Stimulated activated CD4-positive, alpha-beta T cell treated with anti-CD3 and anti-CD28 coated beads, Interleukin-4, amount 100 ng/mL, for 4 hours (primary cell): ENCODE measurements at places on chromosomes 7 and 10.

DNA sequence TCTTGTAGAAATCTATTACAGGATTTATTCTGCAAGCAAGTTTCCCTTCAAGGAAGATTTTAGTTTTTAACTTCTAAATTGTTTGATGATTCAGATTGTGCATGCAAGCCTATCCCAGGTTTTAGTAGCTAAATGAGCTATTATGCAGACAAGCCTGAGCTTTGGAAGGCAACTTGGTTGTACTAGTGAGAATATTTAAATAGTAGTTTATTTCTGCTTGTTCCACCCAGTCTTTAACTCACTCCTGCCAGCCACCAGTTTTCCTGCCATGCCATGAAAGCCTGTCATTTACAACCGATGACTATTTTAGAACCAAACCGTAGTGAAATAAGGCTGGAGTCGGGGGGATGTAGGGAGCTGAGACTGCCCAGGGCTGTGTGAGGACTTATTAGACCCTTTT lies 324.6 kb upstream of the FZD1 start:
- no peak for DNase-seq

DNA sequence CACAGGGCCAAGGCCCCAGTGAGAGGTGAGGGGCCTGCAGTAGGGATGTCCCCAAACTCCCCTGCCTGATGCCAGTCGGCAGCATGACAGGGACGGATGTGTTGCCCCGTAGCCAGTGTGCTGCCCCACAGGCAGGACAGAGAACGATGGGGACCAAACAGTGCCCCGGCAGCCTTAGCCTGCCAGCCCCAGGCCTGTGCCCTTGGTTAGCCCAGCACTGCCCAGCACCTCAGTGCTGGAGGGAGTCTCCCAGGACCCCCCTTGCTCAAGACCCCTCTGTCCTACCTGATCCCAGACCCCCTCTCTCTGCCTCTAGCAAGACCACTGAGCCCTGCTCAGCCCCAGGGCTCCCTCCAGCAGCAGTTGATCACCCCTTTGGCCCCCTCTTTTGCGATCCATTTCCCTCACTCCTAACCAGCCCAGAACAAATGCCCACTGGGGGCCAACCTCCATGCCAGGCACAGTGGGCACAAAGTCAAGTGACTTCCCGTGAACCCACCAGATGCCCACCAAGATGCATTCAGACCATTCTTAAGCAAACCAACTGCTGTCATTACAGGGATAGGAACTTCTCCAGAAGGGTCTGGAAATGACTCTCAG lies 34.0 kb downstream of the OAT start:
- DNase-seq = no peak

- no peak for DNase-seq
These were observed 45.5 kb upstream of the MGMT start for GRCh38 chr10:129421399-129422010.

DNA sequence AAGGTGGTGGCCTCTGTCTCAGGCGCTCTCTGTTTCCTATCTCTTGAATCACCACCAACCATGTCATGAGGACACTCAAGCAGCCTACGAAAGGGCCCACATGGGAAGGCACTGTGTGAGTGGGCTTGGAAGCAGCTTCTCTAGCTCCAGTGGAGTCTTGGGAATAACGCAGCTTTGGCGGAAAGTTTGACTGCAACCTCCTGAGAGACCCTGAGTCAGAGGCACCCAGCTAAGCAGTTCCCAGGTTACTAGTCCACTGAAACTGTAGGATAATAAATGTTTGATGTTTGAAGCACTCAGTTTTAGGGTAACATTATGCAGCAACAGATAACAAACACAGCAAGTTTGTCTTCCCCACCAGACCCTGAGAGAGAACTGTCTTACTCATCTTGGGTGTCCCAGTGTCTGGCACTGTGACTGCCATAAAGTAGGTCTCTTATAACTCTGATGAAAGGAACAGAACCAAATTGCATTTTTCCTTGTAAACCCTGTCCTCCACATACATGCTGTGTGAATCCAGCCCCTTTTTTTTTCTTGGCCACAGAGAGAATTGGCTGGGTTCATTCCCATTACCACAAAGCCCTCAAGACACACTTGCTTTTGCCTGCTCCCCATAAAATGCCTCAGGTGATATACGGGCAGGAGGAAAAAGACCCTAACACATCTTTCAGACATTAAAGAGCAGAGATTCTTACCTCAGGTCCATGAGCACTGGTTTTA lies 185.5 kb downstream of the ZNF365 start:
- DNase-seq = no peak

DNA sequence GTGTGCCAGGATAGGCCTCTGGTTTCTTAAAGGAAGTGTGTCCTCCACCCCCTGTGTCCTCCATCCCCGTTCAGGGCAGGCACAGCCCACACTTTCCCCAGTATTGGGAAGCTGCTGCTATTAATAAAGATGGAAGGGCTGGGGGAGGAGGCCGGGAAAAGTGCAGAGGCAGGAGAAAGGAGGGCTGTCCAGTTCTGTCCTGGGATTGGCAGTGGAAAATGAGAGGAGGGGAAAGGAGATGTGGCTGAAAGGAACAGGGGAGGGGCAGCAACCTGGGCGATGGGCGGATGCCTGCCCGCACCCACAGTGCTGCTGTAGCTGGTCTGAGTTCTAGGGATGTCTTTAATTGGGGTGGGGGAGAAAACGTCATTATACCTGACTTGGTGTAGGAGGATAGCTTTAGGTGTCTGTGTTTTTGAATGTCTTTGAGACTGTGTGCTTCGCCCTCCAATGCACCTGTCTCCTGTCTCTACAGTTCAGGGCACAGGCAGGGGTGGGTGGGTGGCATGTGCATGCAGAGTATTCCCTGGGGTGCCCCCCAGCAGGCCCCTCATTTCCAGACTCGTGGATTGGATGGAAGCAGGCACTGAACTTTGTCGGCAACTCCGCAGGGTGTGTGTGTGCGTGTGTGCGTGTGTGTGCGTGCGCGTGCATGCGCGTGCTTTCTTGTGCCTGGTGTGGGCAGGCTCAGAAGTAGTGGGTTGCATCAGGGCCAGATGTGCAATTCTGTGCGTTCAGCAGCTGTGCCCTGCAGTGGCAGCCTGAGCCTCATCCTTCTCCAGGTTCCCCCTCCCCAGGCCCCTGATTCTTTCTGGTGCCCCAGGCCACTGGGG lies 2.5 kb downstream of the TRIM8 start:
- DNase-seq = peak; percentile 26

DNA sequence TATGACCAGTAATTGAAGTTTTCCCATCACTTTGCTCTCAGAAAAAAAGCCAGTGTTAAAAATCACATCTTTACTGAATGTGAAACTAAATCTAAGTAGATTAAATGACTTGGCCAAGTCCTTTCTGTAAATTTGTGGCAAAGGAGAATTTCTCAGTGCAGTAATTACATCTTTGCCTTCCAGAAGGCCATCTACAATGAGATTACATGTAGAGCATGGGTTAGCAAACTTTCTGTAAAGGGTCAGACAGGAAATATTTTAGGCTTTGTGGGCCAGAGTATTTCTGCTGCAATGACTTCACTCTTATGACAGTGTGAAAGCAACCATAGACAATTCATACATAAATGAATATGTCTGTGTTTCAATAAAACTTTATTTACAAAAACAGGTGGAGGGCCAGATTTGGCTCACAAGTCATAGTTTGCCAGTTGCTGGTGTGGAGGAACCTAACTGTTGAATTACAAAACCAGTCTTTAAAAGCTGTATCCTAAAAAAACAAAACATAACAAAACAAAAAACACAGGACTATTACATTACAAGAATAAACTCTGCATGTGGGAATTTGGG lies 191.0 kb downstream of the TAX1BP1 start:
- no peak for DNase-seq

DNA sequence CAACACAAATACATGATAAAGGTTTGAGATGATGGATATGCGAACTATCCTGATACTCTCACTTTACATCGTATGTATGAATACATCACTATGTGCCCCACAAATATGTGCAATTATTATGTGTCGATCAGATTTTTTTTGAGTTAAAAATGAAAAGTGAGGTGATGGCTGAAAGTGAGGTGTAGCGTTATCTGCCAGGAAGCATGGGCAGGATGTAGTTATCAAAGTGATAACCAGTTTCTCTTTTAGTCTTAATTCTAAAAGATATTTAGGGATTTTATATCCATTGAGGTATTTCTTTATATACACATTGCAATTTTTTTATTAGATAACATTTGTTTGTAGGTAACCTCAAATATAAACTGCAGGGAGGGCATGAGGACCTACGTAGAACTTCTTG lies 15.6 kb upstream of the KLF6 start:
- DNase-seq = no peak

DNA sequence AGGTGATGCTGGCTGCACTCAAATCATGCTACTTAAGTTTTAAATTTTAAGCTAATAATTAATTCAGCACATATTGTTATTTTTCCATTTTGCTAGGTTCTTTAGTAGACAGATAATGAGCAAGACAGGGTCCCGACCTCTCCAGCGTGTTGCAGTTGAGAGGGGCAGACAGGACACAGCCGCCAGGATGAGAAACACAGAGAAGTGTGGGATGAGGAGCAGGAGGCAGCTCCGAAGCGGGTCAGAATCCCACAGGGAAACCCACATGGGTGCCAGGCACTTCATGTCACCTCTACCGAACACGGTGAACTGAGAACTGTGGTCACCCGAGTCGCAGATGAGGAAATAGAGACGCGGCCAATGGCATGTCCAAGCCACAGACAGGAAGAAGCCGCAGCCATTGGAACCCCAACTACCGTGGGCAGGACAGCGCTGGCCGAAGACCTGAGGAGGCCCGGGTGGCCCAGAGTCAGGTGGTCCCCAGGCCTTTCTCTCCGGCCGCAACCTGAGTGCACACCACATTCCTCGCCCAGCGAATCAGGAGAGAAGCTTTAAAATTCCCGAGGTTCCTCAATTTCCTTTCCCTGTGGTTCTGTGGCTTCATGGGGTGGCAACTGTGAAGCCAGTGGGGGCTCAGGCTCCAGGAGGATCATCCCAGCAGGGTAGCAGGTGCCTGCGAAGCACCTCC lies 213.0 kb downstream of the DNAJB6 start:
- no peak for DNase-seq

- no peak for DNase-seq
These were observed 17.9 kb downstream of the ADCYAP1R1 start for GRCh38 chr7:31069860-31070555.

- no peak for DNase-seq
These were observed 1314.2 kb upstream of the LRRTM3 start for GRCh38 chr10:65611592-65611991.

DNA sequence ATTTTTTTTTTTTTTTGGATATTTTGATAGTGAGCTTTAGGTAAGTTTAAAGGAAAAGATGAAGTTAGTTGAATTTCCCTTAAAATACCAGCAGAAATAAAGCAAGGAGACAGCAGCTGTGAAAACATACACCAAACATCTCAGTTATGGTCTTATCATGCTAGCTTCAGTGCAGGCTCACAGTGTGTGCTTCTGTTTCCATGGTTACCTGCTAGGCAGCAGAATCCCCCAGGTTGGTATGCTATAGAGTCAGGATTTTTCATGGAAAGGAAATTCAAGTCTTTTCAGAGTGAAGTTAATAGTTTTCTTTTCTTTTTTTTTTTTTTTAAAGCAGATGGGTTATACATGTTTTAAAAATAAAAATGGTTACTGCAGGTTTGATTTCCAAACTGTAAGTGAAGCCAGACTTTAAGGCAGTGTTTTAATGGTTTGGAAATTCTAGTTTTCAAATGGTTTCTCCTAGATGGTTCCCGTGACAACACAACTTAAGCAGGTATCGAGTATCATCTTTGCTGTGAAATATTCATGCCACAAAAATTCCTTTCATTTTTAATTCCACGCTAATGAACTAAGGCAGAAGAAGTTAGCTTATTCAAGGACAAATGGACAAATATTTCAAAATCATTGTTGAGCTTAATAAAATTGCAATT lies 230.9 kb downstream of the BICC1 start:
- no peak for DNase-seq

GRCh38 chr10:123965973-123966895 lies 74.6 kb upstream of the CPXM2 start:
- no peak for DNase-seq

GRCh38 chr10:80477813-80478212 lies 23.7 kb downstream of the TSPAN14 start:
- no peak for DNase-seq

GRCh38 chr7:142152076-142152475 lies 40.6 kb downstream of the MGAM2 start:
- DNase-seq = no peak

GRCh38 chr7:15755061-15755460 lies 68.6 kb upstream of the MEOX2 start:
- no peak for DNase-seq

GRCh38 chr10:17585016-17585415 lies 32.2 kb downstream of the HACD1 start:
- DNase-seq = no peak

GRCh38 chr7:90155206-90155605 lies 937 bp downstream of the STEAP1 start:
- DNase-seq = no peak

DNA sequence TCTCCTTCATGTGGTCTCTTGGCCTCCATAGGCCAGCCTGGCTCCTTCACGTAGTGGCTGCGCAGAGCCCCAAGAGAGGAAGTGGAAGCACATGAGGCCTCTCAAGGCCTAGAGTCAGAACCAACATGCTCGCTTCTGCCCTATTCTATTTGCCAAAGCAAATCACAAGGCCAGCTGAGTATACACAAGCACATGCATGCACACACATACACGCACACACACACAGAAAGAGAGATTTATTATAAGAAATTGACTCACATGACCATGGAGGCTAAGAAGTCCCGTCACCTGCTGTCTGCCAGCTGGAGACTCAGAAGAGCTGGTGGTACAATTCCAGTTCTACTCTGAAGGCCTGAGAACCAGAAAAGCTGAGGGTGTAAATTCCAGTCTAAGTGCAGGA lies 64.3 kb upstream of the NRP1 start:
- no peak for DNase-seq

DNA sequence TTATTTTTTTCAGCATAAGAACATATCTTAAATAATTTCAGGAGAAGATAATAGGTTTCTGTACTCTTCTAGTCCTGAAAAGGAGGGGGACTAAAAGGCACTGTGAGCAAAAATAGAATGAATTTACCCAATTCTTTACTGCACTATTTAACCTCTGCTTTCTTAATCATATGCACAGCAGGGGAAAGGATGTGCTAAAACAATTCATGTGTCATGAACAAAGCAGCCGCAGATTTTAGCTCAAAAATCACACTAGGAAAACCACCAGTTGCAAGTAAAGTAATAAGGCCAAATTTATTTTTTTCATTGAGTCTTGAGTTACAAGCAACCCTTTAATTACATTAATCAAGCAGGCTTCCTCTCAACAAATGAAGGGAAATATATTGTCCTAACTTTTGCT lies 80.1 kb downstream of the CABCOCO1 start:
- no peak for DNase-seq

- peak; percentile 58 for DNase-seq
These were observed 36.6 kb downstream of the PRKCQ start for GRCh38 chr10:6543431-6544005.

DNA sequence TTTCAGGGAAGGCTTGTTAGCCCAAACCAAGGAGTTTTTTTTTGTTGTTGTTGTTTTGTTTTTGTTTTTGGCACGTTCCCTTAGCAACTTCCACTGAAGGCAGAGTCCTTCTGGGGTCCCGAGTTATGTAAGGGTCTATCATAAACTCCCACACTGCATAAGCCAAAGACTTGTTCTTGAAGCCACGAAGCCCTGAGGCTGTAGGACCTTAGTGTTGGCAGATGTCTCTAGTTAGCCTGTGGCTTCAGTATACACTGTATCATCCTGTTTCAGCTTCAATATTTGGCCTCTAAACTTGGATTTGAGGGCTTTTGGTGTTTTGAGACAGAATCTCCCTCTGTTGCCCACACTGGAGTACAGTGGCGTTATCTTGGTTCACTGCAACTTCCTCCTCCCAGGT lies 13.6 kb downstream of the KPNA7 start:
- DNase-seq = no peak
